Glomerular endothelial cell (primary cell): ENCODE measurements at places on chromosomes 6 and 20. TPM values are rescaled to one million over a fixed set of nuclear protein-coding genes. Genes with fewer than 3 reads are reported as not detected.

The LY6G6C gene
- not detected in 2 replicates for total RNA-seq

GRCh38 chr20:40293740-40294139, 395.3 kb downstream of the MAFB start:
- no peak for DNase-seq

GRCh38 chr6:116388924-116389323, 18.2 kb downstream of the DSE start:
- DNase-seq: no peak

GRCh38 chr20:42204109-42204660, 586.0 kb upstream of the CHD6 start:
- DNase-seq: no peak

DNA sequence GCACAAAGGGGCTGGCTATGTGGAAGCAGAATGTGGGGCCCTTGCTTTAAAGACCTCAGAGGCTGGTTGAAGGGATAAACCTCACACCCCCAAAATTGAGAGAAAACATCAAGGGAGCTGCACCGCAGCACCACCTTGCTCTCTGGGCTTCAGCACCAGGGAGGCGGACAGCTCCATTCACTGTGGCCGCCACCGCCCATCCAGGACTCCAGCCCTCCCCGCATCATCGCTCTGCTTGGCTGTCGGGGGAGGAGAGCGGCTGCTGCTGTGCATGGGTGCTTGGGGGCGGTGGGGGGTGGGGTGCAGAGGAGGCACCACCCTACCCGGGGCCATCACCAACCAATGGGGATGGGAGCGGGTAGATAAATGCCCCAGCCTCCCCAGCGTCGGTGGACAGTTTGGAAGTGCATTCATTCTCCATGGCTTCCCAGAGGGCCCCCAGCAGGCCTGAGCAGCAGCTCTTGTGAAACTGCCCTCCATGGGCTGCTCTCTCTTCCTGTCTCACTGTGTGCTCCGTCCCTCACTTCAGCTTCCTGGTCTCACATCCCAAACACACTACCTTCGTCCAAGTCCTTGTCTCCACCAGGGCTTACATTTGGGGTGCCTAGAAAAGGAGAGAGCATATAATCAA, 75.7 kb upstream of the BHLHE23 start:
- DNase-seq: no peak

GRCh38 chr6:152673236-152673635, 24.5 kb upstream of the MYCT1 start:
- no peak for DNase-seq

DNA sequence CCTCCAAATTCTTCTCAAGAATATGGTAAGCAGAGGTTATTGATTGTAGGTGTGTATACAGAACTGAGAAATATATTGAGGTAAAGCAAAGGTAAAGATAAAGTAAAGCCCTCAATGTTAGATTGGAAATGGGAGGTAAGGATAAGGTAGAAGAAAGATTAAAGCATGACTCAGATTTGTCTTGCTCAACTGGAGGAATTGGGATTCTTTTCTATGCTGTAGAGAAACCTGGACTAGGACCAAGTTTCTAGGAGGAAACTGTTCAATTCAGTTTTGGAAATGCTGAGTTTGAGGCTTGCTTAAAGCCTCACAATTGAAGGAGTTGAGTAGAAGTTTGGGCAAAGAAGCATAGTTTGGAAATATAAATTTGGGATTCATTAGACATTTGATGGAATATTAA, 634.0 kb upstream of the PTCHD4 start:
- DNase-seq: no peak

DNA sequence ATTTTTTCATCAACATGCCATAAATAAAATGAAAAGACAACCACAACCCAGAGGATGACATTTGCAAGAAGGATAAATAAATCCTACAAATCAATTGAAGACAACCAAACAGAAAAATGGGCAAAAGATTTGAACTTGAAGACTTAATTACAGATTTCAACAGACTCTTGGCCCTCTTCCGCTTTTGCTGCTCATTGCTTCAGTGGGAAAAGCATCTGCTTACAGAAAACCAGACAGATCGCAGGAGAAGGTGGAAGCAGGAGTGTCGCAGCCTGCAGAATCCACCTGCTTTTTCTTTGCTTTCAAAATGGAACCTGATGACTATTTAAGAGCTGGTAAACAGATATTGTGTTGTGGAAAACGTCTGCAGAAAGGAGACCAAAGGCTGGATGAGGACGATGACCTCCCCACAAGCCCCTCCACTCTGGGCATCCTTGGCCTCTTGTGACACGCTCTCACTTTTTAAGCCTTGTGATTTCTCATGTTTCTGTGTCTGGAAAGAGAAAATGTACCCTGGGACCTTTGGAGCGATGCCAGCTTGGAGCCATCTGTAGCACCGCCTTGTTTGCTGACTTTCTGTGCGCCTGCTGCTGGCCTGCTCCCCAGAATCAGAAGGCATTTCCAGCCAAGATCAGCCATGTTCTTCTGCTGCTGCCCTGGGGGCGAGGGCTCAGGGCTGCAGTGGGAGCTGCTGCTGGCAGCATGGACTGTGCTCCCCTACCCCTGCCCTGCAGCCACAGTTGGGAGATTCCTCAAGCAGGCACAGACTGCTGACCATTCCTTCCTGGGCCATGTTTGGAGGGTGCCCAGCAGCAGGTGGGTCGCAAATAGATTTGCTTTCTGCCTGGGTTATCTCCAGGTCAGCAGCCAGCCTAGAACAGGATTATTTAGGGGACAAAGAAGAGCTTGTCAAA, 3.6 kb upstream of the CSTL1 start:
- DNase-seq: no peak

The MED23 gene
- total RNA-seq: 19.0 and 20.9 TPM in 2 replicates

The GMEB2 gene
- 8.5 and 12.0 TPM in 2 replicates for total RNA-seq

- DNase-seq: no peak
Measured at GRCh38 chr20:19944772-19945459, 72.2 kb upstream of the NAA20 start.

DNA sequence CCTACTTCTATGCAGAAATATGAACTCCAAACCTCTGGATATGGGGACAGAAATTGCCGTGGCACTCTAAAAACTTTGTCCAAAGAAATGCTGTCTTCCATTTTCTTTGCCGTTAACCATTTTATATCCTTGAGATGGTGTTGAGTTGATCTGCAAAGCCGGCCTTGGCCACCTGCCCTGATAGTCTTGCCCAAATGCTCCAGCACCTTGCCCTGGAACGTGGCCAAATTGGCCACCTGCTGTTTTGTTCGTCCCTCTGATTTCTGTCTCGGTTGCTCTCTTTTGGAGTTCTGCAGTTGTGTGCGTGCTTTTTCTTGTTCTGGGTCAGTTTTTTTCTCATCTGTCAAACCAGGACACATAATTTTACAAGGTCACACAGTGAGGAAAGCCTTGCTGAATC, 239.7 kb upstream of the GMDS start:
- DNase-seq: no peak

The FOXQ1 gene
- not detected in 2 replicates for total RNA-seq

- peak; percentile 57 for DNase-seq
Measured at GRCh38 chr20:5658912-5659345, 91.3 kb upstream of the SHLD1 start.

The AKIRIN2 gene
- 26.1 and 32.4 TPM in 2 replicates for total RNA-seq

DNA sequence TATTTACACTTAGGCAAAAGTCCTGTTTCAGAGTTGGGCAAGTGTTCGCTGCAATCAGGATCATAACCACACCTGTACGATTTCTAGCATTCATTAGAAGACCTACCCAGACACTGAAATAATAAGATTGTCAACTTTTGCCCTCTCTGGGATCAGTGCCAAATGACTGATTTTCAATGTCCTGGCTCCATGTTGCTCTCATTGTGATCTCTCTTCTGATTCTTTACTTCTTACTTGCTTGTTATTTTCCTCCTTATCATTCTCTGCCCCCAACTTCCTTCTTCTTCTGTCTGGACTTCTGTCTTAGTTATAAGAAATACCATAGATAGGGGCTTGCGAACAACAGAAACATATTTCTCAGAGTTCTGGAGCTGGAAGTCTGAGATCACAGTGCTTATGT, 94.4 kb upstream of the BMP2 start:
- DNase-seq: no peak

DNA sequence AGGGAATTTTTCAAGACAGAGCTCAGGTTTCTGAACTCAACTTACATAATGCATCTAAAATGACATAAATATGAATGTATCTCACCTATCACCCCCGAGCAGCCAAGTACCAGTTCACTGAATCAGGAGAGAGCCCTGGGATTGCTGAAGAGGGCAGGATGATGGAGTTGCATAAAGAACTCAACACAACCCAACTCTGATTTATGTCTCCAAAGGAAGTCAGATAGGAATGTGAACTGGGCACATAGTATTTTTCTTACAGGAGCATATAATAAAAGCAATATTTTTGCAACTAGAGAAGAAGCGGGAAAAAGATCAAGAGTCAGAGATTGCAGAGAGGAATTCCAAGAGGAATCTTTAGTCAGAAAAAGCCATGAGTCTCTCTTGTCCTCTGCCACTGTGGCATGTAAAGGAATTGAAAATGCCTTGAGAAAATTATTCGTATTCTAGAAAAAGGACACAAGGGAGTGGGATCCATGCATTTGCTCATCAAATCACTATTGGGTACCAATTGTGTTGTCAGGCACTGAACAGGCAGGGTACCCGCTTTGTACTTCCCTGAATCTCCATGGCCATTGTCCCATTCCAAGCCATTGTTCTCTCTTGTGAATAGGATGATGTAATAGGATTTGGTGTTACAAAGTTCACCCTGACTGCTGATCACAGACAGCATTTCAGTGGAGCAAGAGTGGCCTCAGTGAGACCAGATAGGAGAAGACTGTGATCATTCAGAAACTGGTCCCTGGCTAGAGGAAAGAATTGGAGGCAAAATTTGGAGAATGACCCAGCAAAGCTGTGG, 16.3 kb downstream of the RIN2 start:
- no peak for DNase-seq

DNA sequence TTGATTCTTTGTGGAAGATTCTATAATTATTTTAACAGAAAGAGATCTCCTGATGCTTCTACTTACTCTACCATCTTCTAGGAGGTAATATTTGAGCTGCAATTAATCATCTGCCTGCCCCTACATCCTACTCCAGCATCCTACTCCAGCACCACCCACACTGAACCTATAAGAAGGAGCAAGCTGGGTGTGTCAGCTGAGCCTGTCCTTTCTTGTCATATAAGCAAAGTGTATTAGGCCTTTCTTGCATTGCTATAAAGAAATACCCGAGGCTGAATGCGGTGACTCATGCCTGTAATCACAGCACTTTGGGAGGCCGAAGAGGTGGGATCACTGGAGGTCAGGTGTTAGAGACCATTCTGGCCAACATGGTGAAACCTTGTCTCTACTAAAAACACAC, 84.2 kb upstream of the ARG1 start:
- DNase-seq: no peak
